SHP77 treated with DMSO at 0.1 percent for 48 hours (cell line): ENCODE measurements at places on chromosomes 12 and 14.

DNA sequence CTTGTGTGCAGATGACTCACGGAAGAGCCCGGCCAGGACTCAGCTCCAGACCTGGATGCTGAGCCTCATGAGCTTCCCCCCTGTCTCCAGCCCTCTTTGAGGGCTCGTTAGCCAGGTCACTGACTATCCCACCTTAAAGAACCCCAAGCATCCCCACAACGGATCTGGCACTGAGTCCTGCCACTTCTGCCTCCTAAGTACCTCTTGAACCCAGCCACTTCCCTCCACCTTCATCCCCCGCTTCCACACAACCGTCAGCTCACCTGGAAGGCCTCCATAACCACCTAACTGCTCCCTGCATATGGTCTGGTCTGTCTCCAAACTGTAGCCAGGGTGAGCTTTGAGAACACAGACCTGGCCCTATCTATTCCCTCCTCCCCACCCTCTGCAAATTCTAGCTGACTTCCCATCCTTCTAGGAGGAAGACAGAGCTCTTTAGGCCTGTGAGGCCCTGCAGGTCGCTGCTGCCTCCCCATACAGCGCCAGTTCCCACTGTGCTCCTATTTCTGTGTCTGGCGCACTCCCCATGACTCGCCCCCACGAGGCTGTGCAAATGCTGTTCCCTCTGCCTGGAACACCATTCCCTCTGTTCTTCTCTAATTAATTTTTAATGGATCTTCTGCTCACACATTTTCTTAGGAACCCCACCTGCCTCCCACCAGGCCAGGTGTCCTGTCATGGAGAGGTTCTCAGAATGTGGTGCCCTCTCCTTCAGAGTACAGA is 2.9 kb upstream of the HSP90AA1 start:
- DNase-seq: no peak

GRCh38 chr12:102474438-102475064 is 5.8 kb downstream of the IGF1 start:
- peak; percentile 80 for DNase-seq

DNA sequence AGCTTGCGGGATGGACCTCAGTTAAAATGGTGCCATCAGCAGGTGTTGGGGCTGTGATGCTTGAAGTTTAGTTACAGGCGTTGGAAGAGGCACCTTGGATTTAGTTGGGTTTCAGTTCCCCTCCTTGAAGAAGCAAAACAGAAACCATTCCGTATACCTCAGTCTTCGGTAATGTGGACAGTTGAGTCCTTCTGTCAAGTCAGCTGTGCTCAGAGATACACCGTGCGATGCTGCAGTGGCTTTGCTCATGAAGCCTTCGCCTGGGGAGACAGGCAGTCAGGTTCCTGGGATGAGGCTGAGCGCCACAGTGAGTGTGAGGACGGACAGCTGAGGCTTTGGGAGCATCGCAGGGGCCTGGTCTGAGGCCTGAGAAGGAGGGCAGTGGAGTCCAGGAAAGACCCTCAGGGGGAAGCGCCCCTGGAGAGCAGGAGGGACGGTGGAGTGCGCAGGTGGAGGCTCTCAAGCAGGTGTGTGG is 7.4 kb downstream of the RAN start:
- no peak for DNase-seq

DNA sequence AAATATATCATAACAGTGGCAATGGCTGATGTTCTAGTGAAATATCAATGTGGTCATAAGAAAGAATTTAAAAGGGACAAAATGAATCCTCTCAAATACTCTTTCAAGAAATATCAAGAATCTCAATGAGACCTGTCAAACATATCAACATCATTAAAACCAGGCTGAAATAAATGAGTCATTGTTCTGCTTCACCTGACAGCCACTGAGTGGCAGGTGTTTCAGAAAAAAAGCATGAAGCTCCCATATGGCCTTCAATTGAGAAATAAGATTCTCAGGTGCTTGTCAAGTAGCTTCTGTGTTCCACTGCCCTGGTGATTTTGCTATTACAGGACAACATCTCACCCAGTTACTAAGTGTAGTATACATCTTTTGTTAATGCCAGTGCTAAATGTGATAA is 21.5 kb downstream of the ANAPC5 start:
- no peak for DNase-seq

GRCh38 chr12:128033473-128033872 is 233.5 kb upstream of the TMEM132C start:
- DNase-seq: no peak

DNA sequence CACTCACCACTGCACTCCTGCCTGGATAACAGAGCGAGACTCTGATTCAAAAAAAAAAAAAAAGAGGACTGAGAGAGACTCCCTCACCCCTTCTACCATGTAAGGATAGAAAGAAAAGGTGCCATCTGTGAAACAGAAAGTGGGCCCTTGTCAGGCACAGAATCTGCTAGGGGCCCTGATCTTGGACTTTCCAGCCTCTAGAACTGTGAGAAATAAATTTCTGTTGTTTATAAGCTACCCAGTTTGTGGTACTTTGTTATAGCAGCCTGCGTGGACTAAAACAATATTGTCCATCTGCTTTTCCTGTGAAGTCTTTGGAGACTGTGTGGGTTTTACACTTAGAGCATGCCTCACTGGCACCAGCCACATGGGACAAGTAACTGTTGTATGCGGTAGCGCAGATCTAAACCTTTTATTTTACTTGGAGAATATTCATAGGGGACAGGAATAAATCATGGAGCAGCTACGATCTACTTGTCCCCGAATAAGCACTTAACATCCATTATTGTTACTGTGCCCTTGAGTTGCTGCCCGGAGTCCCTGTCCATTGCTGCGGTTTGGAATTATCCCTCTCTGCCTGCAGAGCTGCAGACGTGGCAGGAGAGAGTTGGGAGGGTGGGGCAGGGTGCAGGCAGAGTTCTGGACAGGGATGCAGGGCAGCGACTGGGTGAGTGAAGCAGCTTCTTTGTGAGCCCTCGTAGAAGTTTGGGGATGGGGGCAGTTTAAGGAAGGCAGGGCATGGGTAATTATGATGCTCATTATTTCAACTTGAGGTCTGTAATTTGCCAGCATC is 52.4 kb upstream of the STON2 start:
- no peak for DNase-seq

- no peak for DNase-seq
These were observed 29.9 kb downstream of the RCOR1 start for GRCh38 chr14:102622262-102622885.

- DNase-seq: no peak
These were observed 501.5 kb upstream of the TBX3 start for GRCh38 chr12:115185506-115185905.

GRCh38 chr12:93109551-93110203 is 180.6 kb upstream of the EEA1 start:
- no peak for DNase-seq

DNA sequence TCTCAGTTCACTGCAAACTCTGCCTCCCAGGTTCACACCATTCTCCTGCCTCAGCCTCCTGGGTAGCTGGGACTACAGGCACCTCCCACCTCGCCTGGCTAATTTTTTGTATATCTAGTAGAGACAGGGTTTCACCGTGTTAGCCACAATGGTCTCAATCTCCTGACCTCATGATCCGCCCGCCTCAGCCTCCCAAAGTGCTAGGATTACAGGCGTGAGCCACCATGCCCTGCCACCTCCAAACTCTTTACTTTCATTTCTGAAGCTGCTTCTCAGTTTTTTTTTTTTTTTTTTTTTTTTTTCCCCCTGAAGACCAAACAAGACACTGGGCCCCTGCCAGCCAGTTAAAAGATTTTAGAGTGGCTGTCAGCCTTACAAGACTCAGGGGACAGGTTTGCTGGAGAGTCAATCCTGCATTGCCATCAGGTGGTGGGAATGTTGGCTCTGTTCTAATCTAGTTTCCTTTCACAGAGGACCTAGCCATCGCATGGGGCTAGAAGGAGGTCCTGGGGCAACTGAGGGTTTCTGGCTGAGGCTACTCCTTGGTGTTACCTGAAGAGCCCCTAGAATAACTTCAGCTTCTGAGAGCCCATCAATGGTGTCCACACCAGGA is 37.4 kb upstream of the HIGD1C start:
- DNase-seq: no peak

DNA sequence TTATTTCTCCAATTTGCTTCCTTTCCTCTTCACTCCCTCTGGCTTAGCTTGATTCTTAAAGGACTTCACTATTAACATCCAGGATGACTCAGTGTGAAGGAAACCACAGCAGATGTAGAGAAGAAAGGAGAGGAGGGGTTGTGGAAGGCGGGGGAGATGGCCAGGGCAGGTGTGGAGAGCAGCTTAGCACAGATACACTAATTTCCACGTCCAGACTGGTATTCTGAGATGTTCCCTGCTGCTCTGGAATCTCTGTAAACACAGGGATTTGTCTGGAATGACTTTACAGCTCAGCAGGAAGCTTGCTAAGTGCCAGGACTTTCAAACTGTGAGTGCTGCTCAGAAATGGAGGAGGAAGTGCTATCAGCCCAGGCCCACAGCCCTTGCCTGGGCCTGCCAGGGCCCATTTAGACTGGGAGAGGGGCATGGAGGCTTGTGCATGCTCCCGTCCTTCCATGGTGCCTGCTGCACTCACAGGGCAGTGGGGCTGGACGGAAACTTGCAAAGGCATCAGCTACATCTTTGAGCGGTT is 202.5 kb upstream of the DDHD1 start:
- DNase-seq: no peak

- DNase-seq: no peak
These were observed 386.6 kb downstream of the SYT1 start for GRCh38 chr12:79250960-79251755.

GRCh38 chr14:72666610-72667009 is 227.3 kb downstream of the DPF3 start:
- DNase-seq: no peak

DNA sequence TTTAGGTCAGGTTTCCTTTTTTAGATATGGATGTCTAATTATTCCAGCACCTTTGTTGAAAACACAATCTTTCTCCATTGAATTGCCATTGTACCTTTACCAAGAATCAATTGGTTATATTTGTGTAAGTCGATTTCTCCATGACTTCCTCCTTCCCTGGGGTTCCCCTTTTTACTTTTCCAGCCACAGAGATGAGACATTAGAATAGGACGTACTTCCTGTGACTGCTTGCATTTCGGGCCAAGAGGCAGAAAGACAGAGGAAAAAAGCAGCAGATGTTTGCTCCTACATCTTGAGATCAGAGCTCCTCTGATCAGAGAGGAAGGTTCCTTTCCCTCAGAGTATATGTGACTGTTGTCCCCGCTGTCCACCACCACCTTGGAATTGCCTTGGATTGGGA is 453.7 kb upstream of the RGS6 start:
- no peak for DNase-seq
